ENCODE measurements at places on chromosomes 3 and 15.

- no peak for DNase-seq
Observed at GRCh38 chr3:39494781-39495180, 27.3 kb downstream of the MOBP start.

GRCh38 chr15:75966073-75966472 is 46.2 kb downstream of the NRG4 start:
- no peak for DNase-seq

DNA sequence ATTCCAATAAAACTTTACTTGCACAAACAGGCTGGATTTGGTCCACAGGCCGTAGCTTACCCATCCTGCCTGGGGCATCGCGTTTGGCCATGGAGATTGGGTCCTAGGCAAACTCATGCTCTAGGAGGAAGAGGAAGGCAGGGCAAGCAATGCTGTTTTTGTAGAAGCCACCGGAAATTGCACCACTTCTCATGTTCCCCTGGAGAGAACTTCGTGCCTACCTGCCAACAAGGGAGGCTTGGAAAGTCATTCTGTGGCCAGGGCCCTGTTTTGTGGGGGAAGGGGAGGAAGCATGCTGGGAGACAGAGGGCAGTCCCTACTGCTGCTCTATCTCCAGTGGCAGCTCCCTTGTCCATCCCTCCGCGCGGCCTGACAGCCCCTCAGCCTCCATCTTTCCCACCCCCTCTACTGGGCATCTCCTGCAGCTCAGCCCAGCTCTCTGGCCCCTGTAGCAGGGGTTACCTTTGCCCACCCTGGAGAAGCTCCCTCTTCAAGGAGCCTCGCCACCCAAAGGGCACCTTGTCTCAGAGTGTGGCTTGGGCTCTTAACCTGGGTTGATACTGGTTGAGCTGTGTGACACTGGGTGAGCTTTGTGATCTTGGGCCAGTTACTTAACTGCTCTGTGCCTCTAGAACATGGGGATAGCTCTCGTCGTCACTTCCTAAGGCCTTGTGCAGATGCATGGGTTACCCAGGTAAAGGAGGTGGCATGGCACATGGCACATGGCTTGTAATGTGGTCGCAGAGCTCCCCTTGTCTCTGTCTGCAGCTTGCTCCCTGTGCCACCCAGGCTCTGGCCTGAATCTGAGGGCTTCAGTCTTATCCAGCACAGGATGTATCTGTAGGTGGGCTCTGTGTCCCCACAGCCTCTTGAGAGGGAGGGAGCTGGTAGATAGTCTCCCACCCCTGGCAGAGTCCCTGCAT is 6.1 kb downstream of the ABTB1 start:
- DNase-seq: no peak

DNA sequence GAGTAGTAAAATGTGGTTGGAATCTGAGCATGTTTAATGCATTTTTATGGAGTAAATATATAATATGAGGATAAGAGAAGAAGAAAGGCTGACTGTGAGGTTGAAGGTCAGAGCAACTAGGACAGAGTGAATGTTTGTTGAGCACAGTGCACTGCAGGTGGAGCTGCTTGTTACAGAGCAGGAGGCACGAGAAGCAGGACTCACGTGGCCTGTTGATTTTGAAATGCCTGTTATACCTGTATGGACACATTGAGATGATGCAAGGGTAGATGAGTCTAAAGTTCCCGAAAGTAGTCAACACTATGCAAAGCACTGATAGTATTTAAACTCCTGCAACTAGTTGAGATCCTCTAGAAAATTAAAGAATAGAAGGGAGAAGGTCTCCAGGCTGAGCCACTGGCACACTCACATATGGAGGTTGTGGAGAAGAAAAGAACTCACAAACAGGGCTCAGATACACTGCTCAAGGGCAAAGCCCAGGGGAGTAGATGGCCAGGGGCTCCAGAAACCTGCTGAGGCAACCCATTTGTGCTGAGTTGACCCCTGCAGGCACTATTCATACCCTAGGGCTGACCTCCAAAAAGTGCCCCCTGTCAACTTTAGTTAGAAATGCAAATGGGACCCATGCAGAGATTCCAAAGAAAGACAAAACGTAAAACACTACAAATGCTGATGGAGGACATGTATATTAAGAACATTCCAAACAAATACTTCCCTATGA is 541.5 kb downstream of the GABRG3 start:
- no peak for DNase-seq

DNA sequence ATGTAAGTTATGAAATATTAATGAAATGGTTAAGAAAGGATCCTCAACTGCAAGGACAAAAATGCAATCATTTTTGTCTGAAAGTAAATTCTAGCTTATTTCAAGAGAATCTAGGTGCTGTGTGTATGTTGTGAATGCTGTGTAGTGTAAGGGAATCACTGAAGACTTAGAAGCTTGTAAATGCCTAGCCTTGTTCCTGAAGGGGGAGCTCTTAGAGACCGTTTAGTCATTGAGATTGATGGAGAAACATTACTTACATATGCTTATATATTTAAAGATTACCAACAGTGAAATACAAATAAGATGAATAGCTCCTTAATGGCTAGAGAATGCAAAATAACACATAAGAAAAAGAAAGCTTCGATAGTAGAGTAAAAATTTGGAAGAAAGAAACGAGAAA is 67.9 kb downstream of the CNTN4 start:
- DNase-seq: no peak
